Activated naive CD8-positive, alpha-beta T cell treated with anti-CD3 and anti-CD28 coated beads for 36 hours (primary cell): ENCODE measurements at places on chromosomes 7 and 10. TPM values are rescaled to one million over a fixed set of nuclear protein-coding genes. Genes with fewer than 3 reads are reported as not detected.

GRCh38 chr7:17367502-17367901 lies 69.0 kb downstream of the AHR start:
- H3K36me3 ChIP-seq, result no peaks in the 10 kb centered on the region
- peaks cover 2% of the 10 kb centered on the region for H3K4me1 ChIP-seq
- DNase-seq, result no peak
- H3K27ac ChIP-seq, result no peak overlapping the region
- H3K4me3 ChIP-seq, result no peak overlapping the region
- no peaks in the 10 kb centered on the region for H3K27me3 ChIP-seq

- H3K27ac ChIP-seq, result no peak overlapping the region
- H3K27me3 ChIP-seq, result no peaks in the 10 kb centered on the region
- no peaks in the 10 kb centered on the region for H3K36me3 ChIP-seq
- H3K4me1 ChIP-seq, result no peaks in the 10 kb centered on the region
Measured at GRCh38 chr10:44618910-44619309, 234.0 kb upstream of the CXCL12 start.

DNA sequence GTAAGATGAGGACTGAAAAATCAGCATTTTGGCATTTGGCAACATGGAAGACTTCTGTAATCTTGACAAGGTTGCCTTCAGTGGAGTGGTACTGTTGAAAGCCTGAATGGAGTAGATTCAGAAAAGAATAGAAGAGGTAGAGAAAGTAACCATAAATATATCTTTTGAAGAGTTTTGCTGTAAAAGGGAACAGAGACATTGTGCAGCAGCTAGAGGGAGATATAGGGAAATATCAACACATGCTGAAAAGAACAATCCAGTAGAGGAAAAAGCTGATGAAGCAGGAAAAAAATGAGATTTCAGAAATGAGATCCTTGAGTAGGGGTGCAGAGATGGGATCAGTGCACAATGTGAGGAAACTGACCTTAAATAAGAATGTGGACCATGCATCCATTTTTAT lies 60.0 kb downstream of the RAPGEF5 start:
- no peaks in the 10 kb centered on the region for H3K36me3 ChIP-seq
- no peak overlapping the region for H3K27ac ChIP-seq
- H3K4me3 ChIP-seq, result no peak overlapping the region

- DNase-seq, result no peak
- H3K36me3 ChIP-seq, result no peaks in the 10 kb centered on the region
- H3K4me3 ChIP-seq, result no peak overlapping the region
- no peaks in the 10 kb centered on the region for H3K4me1 ChIP-seq
- H3K27me3 ChIP-seq, result no peaks in the 10 kb centered on the region
- no peak overlapping the region for H3K27ac ChIP-seq
Measured at GRCh38 chr10:81157681-81158080, 620.0 kb downstream of the SH2D4B start.

The IGFBP3 gene
- 0.50 TPM for total RNA-seq

- no peaks in the 10 kb centered on the region for H3K4me1 ChIP-seq
- DNase-seq, result no peak
- H3K36me3 ChIP-seq, result no peaks in the 10 kb centered on the region
- no peak overlapping the region for H3K27ac ChIP-seq
Measured at GRCh38 chr7:131606346-131607290, 50.2 kb upstream of the PODXL start.

GRCh38 chr7:4479367-4480039 lies 202.6 kb upstream of the FOXK1 start:
- DNase-seq, result peak; percentile 6
- H3K36me3 ChIP-seq, result peaks cover 3% of the 10 kb centered on the region
- no peaks in the 10 kb centered on the region for H3K4me1 ChIP-seq

- H3K4me3 ChIP-seq, result no peak overlapping the region
- no peaks in the 10 kb centered on the region for H3K27me3 ChIP-seq
- H3K36me3 ChIP-seq, result peaks cover 83% of the 10 kb centered on the region
- DNase-seq, result no peak
- peaks cover 13% of the 10 kb centered on the region for H3K4me1 ChIP-seq
Measured at GRCh38 chr10:61921143-61921542, 19.6 kb downstream of the ARID5B start.

The TAC1 gene
- 0.78 TPM for total RNA-seq

- no peaks in the 10 kb centered on the region for H3K36me3 ChIP-seq
- H3K27me3 ChIP-seq, result peaks cover 43% of the 10 kb centered on the region
- no peaks in the 10 kb centered on the region for H3K4me1 ChIP-seq
- no peak overlapping the region for H3K4me3 ChIP-seq
- no peak for DNase-seq
Measured at GRCh38 chr10:125055446-125055845, 104.9 kb downstream of the CTBP2 start.

The AKR1C1 gene
- 0.21 TPM for total RNA-seq

DNA sequence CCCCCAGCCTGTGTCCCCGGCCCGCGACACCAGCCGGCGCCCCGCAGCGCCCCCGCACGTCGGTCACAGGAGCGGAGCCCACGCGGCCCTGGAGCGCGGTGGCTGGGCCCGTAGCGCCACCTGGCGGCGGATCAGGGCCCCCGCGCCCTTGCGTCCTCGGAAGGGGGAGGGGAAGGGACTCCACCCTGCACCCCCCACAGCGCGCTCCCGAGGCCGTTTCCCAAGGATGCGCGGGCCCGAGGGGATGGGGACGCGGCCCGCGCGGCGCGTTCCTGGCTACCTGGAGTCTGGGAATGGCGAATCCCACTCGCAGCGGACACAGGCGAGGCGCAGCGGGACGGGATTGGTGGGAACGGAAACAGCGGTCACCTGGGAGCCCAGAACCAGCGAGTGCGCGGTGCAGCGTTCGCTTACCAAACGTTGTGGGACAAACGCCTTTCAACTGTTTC lies 23.8 kb upstream of the MKI67 start:
- H3K36me3 ChIP-seq, result peaks cover 3% of the 10 kb centered on the region
- peak overlapping the region; percentile 54 for H3K4me3 ChIP-seq
- H3K27me3 ChIP-seq, result no peaks in the 10 kb centered on the region
- H3K4me1 ChIP-seq, result peaks cover 11% of the 10 kb centered on the region
- DNase-seq, result peak; percentile 83
- H3K27ac ChIP-seq, result no peak overlapping the region

DNA sequence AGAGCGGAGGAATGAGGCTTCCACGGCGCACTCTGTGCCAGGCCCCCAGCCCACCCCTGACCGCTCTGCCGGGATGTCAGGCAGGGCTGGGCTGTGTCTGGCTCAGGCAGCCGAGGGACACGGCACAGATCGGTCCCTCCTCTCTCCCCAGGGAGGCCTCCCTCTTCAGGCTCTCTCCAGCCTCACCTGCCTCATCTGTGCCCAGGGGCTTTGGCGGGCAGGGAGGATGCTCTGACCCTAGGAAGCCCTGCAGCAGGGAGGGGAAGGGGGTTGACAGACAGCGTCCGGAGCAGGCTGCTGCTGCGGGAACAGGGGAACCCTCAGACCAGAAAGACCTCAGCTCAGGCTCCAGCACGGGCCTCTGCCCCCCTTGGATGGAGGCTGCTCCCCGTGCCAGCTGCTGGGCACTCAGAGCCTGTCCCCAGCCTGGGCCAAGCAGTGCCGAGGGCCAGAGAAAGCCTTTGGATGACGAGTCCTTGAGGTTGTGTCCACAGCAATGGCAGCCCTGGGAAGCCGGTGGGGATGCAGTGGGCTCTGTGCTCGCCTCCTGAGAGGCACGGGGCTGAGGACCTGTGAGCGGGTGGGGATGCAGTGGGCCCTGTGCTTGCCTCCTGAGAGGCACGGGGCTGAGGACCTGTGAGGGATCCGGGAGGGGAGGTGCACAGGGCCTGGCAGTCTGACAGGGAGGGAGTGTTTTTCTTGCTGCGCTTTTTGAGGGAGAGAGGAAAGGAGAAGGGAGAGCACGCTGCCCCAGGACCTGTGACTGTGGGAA lies 66.9 kb downstream of the FOXL3 start:
- H3K4me1 ChIP-seq, result peaks cover 21% of the 10 kb centered on the region
- no peaks in the 10 kb centered on the region for H3K27me3 ChIP-seq
- no peak for DNase-seq
- H3K36me3 ChIP-seq, result peaks cover 3% of the 10 kb centered on the region

The EBF3 gene
- not detected for total RNA-seq

- no peak for DNase-seq
- no peak overlapping the region for H3K27ac ChIP-seq
- no peaks in the 10 kb centered on the region for H3K4me1 ChIP-seq
- H3K4me3 ChIP-seq, result no peak overlapping the region
- H3K27me3 ChIP-seq, result no peaks in the 10 kb centered on the region
Measured at GRCh38 chr10:98397089-98397600, 17.8 kb downstream of the PYROXD2 start.

The RAPGEF5 gene
- 0.82 TPM for total RNA-seq

- no peak for DNase-seq
- no peaks in the 10 kb centered on the region for H3K4me1 ChIP-seq
- no peak overlapping the region for H3K4me3 ChIP-seq
- no peak overlapping the region for H3K27ac ChIP-seq
Measured at GRCh38 chr10:123966896-123967231, 75.3 kb upstream of the CPXM2 start.

GRCh38 chr10:11483201-11484148 lies 128.0 kb downstream of the USP6NL start:
- DNase-seq, result no peak
- no peak overlapping the region for H3K27ac ChIP-seq
- H3K4me1 ChIP-seq, result peaks cover 14% of the 10 kb centered on the region
- no peaks in the 10 kb centered on the region for H3K27me3 ChIP-seq

The PLEKHA1 gene
- 18.8 TPM for total RNA-seq

The FGFR2 gene
- not detected for total RNA-seq

The SPDYE11 gene
- not detected for total RNA-seq

DNA sequence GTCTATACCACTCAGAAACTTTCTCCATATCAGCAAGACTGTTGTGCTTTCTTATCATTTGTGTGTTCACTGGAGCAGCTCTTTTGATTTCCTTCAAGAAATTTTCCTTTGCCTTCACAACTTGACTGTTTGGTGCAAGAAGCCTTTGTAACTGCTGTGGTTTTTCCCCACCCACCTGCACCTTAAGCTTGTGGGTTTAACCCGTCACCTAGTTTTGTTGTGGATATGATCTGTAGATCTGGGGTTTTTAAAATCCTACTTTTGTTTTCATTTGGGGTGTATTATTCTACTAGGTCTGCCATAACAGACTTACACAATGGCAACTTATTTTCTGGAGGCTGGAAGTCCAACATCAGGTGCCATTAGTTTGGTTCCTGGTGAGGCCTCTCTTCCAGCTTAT lies 30.5 kb upstream of the CHST3 start:
- no peaks in the 10 kb centered on the region for H3K27me3 ChIP-seq
- peak; percentile 72 for DNase-seq
- peaks cover 27% of the 10 kb centered on the region for H3K4me1 ChIP-seq
- peak overlapping the region; percentile 44 for H3K4me3 ChIP-seq

GRCh38 chr10:77641788-77642397 lies 4.3 kb upstream of the KCNMA1 start:
- H3K27ac ChIP-seq, result no peak overlapping the region
- H3K27me3 ChIP-seq, result peaks cover 53% of the 10 kb centered on the region
- no peaks in the 10 kb centered on the region for H3K36me3 ChIP-seq
- H3K4me3 ChIP-seq, result no peak overlapping the region

GRCh38 chr7:155589001-155589980 lies 42.9 kb upstream of the CNPY1 start:
- H3K4me3 ChIP-seq, result no peak overlapping the region
- no peak for DNase-seq
- H3K27me3 ChIP-seq, result peaks cover 29% of the 10 kb centered on the region
- no peak overlapping the region for H3K27ac ChIP-seq
- no peaks in the 10 kb centered on the region for H3K4me1 ChIP-seq

DNA sequence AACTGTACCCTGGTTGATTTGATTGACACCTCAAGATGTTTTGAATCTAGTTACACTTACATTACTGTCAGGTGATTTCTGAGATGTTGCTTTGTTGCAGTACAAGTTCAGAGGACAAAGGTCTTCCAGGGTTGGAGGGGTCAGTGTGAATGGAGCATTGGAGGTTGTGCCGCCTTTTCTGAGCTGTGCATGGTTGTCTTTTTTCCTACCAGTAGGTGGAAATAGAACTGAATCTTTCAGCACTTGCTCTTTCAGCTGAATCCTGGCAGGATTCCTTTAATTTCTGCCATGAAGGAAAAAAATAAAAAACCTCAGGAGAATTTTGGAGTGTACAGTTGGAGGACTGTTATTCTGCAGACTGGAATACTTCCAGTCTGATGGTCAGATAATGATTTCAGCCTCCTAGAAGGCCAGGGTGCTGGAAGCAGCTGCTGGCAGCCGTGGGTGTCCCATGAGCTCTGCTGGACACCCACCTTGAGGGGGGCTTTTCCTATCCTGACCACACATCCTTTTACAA lies 82.7 kb downstream of the PLCE1 start:
- no peaks in the 10 kb centered on the region for H3K36me3 ChIP-seq
- no peak overlapping the region for H3K4me3 ChIP-seq
- H3K4me1 ChIP-seq, result no peaks in the 10 kb centered on the region
- no peak for DNase-seq
- H3K27me3 ChIP-seq, result peaks cover 20% of the 10 kb centered on the region
- no peak overlapping the region for H3K27ac ChIP-seq

DNA sequence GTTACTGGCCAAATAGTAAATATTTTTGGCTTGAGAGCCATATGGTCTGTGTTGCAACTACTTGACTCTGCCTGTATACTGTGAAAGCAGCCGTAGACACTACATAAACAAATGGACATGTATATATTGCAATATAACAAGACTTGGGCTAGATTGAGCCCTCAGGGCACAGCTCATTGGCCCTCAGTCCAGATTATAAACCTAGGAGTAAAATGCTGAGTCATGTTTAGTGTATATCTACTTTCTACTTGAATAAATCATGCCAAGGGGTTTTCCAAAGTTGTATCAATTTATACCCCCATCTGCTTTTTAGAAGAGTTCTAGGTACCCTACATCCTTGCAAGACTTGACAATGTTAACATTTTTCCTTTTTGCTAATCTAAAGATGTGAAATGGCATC lies 27.4 kb upstream of the POU6F2 start:
- H3K27me3 ChIP-seq, result peaks cover 14% of the 10 kb centered on the region
- DNase-seq, result no peak
- H3K4me1 ChIP-seq, result no peaks in the 10 kb centered on the region

DNA sequence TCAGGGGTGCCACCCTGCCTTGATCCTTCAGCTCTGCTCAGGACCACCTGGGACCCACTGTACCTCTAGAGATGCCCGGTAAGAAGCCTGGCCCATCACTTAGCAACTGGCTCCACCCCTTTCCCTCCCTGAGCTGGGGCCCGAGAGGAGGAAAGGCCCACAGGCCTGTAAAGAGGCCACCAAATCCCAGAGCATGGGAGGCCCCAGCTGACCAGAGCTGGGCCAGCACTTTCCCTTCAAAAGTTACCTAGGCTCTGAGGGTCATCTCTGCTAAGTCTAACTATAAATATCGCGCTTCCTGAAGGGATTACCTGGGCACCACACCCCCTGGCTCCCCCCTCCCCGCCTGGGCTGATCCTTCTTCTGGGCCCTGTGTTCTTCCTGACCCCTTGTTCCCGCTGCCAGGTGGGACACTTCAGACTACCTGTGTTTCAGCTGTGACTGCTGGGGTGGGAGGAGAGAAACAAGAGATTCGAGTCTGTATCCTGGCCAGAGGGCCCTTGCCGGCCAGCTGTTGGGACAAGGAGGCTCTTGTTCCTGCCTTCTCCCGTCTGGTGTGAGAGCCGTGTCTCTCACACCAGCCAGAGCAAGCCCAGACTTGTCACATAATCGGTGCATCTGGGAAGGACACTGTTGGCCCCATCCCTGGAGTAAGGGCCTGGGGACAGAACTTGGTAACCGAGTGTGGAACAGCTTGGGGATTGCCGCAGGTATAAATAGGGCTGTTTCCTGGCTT lies 22.8 kb upstream of the ANKRD2 start:
- H3K36me3 ChIP-seq, result no peaks in the 10 kb centered on the region
- H3K4me1 ChIP-seq, result peaks cover 7% of the 10 kb centered on the region
- no peaks in the 10 kb centered on the region for H3K27me3 ChIP-seq
- H3K27ac ChIP-seq, result no peak overlapping the region

- no peak for DNase-seq
- peaks cover 4% of the 10 kb centered on the region for H3K4me1 ChIP-seq
- H3K4me3 ChIP-seq, result no peak overlapping the region
- H3K36me3 ChIP-seq, result peaks cover 2% of the 10 kb centered on the region
- no peak overlapping the region for H3K27ac ChIP-seq
Measured at GRCh38 chr7:108045154-108045553, 42.2 kb upstream of the LAMB1 start.
